CD8-positive, alpha-beta memory T cell (primary cell): ENCODE measurements at places on chromosomes 6 and 20.

GRCh38 chr6:135228486-135228885 is 47.4 kb downstream of the MYB start:
- DNase-seq: no peak

DNA sequence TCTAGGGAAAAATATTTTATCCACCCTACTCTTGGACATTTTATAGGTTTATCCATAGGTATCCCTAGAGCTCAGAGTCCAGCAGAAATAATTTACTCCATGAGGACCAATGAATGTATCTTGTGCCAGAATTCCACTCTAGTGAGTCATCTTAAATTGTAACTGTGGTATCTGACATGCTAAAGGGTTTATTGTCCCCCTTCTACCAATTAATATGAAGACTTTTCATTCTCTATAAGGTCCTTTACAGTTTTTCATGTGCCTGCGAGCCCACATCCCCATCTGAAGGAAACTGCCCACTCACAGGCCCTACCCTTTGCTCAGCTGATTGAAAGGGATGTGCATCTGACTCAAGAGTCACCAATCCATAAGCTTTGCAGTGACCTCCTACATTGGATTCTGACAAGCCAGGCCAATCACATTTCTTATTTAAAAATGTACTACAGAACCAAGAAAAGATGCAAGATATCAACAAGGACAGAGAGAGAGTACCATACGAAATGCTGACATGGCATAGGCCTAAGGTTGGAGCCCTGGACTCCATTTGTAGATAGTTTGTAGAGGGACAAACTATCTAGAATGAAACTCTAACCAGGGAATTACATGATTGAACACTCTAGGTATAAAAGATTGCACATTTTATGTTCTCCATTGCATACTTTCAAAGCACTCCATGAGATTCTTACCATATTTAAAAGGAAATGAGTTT is 93.4 kb upstream of the DEFB112 start:
- no peak for DNase-seq

GRCh38 chr20:42441864-42442331 is 747.8 kb downstream of the PTPRT start:
- no peak for DNase-seq

DNA sequence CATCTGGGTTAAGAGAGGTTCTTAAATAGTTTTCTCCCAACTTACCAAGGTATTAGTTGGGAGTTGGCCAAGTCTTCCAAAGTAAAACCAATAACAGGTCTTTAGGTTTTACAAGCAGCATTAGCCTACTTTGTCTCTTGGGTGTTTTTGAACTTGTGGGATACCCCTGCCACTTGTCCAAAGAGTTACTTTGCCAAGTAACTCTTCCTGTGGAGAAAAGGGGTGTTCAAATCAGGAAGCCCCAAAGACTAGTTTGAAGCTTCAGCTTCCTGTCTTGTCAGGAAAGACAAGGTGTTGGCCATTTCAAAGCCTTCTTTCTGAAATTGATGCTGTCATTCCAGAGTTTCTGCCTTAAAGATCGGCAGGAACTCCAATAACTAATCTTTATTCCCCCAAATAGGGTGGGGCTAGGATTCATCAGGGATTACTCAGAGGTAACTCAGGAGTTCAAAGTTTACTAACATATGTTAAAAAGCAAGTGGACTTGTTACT is 822 bp downstream of the RAB22A start:
- no peak for DNase-seq

GRCh38 chr6:147003186-147003585 is 201.0 kb upstream of the STXBP5 start:
- DNase-seq: no peak

- DNase-seq: no peak
These were observed 178.0 kb downstream of the PHF3 start for GRCh38 chr6:63813566-63814120.

DNA sequence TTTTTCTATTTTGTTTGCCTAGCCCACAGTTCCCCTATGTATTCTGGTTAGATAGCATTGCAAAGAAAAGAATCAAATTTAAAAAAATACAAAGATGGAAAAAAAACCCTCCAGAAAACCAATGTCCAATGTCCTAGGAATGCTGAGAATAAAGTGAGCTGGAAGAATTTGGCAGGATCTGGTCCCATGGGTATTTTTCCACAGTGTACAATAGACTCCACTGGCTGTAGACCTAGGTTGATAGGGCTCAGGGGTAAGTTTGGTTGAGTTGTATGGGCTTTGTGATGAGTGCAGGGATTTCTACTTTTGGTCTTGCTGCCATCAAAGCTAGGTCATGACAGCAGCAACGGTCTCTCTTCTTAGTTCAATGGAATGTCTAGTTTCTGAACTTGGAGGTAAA is 41.5 kb downstream of the SLC22A2 start:
- no peak for DNase-seq

- no peak for DNase-seq
These were observed 104.1 kb downstream of the ZNF217 start for GRCh38 chr20:53489528-53489927.

DNA sequence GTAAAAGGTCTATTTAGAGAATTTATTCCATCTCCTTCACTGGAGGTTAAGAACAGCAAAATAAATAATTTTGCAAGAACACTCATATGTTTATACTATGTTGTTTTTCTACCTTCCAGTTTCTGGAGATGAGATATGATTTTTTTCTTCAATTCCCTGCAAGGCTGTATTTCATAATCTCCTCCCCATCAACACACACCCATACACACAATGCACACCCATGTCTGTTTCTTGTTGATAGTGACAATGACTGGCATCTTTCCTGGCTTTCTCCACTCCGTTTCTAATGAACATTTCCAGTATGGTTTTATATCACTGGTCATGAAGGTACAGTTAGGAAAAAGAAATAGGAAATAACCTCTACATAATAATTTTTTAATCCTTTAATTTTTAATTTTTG is 202.1 kb downstream of the ARHGAP18 start:
- no peak for DNase-seq

DNA sequence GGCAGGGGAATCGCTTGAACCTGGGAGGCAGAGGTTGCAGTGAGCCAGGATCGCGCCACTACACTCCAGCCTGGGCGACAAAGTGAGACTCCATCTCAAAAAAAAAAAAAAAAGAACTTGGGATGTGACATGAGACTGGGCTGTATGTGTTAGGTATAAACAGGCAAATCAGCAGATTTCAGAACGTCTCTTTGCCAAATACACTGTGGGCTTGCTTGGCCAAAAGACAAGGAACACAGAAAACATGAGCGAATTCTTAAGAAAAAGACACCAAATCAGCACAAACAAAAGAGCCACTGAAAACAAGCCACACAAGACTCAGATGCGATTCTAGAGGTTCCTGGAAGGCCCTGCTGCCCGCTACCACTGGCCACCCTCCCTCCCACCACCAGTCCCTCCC is 12.5 kb downstream of the ETV7 start:
- DNase-seq: no peak

DNA sequence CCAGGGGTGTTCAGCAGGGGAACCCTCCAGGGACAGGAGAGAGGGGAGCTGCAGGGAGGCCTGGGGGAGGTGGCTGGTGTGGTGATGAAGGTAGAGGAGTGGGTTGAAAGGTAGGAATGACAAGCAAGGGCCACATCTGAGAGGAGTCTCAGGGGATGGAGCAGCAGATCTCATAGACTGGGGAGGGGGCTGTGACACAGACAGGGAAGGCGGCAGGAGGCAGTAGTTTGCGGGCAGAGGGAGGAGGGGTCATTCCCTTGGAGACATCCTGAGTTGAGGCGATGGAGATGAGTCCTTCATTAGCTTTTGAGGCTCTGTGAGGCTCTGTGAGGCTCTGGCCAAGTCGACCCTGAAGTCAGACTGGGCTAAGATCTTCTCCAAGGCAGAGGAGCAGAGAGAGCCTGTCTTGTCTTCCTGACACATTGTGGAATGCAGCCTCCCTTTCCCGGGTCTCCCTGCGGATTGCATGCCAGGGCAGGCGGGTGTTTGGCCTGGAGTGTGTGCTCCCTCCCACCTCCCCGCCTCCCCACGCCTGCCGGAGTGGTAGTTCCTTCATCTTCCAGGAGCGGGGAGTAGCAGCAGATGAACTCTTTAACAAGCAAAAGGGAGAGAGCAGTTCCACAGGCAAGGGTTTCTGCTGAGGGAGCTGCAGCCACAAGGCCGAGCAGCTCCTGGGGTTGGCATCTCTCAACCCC is 34.3 kb upstream of the MLN start:
- DNase-seq: no peak

- DNase-seq: no peak
These were observed 54.2 kb downstream of the HFE start for GRCh38 chr6:26141378-26141904.

DNA sequence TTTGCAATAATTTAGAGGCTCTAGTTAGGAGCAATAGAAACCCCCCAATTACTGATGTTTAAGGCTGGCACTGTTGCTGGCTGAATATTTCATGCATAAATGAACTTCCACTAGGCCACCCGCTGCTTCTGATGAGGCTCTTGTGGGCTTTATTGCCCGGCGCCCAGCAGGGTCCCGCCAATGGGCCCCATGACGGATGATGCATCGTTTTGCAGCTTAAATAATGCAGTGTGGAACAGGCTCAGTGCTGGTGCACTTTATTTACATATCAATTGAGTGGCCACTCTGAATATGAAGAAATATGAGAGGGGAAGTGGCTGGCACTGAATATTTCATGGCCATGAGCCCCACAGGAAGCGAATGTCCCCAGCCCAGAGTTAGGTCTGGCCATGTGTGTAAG is 155.3 kb upstream of the MAFB start:
- no peak for DNase-seq

DNA sequence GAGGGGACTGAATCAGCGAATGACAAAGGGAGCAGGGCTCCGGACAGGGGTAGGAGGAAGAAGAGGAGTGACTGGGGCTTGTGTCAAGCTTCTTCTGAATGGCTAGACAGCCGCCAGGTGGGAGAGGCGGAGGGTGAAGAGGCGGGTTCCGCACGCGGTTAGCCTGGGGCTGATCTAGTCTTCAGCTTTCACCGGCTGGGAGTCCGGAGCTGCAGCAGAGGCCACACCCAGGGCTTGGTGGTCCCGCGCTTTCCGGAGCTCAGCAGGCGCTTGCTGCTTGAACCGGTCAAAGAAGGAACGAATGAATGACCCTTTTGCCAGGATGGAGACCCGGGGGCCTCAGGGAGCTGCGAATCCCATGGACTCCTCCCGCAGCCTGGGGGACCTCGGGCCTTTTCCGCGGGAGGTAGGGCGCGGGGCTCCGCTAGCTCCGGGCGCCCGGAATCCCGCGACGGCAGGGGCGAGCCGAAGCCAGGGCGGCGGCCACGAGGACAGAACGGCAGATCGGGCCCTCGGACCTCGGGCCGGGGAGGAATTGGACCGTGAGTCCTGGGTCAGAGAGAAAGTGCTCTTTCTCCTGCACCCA is at the start of gene C6orf141:
Gene C6orf141, plus strand, starts transcription at position 177 of the 586 bp plus-strand sequence. Its CDS starts 125 bp downstream, at position 302.
- no peak for DNase-seq

- no peak for DNase-seq
These were observed 264.3 kb downstream of the BMP7 start for GRCh38 chr20:57002066-57002570.

DNA sequence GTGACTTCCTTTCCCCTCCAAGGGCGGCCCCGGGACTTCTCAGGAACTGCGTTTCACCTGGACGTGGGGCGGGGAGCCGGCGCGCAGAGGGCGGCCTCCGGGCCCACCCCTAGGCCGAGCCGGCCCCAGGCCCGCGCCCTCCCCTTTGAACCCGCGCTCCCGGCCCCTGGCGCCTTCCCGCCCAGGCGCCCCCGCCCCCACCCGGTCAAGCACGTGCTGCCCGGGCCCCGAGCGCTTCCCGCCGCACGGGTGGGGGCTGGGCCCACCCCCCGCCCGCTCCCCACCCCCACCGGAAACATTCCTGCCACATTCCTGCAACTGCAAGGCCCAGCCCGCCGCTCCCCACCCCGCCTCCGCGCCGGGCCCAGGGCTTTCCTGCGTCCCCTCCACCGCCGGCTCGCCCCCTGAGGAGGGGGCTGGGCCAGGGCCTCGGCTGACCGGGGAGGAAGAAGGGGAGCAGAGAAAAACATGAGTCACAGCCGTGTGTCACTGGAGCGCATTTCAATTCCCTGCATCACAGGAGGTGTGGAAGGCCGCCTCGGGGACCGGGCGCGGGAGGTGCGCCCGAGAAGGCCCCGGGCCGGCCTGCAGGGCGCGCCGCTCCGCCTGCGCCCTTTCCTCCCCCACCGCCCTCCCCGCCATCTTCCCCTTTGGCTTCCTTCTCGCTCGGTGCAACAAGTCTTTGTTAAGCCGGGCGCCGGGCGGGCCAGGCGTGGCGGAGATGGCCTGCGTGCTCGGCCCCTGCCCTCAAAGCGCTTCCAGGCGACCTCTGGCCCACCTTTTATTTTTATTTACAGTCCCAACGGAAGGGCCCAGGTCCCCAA is 1.2 kb upstream of the HMGA1 start:
- DNase-seq: peak; percentile 57

- no peak for DNase-seq
These were observed 21.9 kb downstream of the FOXO3 start for GRCh38 chr6:108582618-108583017.

DNA sequence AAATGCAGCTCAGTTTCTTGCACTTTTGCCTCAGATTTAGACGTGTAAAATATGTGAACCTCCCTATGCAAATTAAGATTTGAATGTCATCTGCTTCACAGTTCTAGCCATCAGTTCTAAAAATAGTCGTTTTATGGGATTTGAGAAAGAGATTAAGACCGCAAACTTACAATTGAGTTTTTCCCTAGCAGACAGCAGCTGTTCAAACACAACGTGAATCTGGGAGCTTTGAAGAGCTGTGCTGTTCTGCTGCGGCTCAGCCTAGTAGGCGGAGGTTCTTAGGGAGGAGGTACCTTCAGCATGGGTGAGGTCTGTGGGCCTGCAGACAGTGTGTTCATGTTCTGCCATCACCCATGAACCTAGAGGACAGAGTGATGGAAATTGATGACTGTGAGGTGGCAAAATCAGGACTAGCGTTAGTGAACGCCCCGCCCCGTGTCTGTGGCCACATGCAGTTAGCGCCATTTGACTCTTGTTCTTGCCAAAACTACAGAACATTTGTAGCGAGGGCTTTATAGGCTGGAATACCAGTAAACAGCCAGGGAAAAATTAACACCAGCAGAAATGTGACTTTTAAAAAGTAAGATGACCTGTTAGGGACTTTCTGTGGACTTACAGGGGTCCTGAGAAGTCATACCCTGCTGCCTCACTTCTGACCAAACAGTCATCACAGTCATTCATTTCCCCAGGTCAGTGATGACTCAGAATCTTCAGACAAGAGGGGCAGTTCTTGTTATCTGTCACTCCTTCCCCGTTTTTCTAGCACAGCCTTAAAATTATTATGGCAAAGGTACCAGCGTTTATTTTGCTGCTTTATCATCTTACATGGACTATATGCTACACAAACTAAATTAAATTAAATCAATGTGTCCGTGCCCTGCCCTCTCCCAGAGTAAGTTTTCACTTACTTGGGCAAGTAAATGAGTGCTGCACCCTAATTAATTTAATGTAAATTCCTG is 84.3 kb upstream of the TMEM181 start:
- no peak for DNase-seq
